ENCODE measurements at places on chromosomes 16 and 17.

GRCh38 chr17:12599186-12599920, 66.3 kb upstream of the MYOCD start:
- DNase-seq = no peak

DNA sequence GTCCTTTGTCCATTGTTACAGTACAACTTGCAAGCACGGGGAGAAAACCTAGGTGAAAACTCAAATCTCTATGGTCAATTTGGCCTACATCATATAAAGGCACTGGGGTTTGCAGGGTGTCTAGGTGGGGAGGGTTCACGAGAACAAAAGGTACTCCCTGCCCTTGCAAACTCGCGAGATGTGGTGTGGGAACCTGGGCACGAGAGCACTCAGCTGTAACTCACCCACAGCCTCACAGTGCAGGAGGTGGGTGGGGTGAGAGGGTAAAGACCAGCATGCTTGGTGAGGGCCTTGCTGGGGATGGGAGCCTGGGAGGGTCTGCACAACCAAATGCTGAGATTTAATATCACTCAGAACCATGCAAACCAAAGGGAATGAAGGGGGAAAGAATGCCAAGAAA, 18.4 kb upstream of the ZNF594 start:
- no peak for DNase-seq

DNA sequence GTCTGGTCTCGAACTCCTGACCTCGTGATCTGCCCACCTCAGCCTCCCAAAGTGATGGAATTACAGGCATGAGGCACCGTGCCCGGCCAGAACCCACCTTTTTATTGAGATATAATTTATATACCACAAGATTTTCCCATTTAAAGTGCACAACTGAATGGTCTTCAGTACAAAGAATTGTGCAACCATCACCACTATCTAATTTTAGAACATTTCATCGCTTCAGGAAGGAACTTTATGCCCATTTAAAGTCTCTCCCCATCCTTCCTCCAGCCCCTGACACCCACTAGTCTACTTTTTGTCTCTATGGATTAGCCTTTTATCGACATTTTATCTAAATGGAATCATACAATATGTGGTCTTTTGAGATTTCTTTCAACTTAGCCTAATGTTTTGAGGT, 25.4 kb upstream of the HELZ start:
- no peak for DNase-seq

GRCh38 chr16:9599415-9600120, 508.1 kb downstream of the HAPSTR1 start:
- peak; percentile 40 for DNase-seq

GRCh38 chr17:69048634-69049033, 12.1 kb downstream of the ABCA9 start:
- DNase-seq = no peak

DNA sequence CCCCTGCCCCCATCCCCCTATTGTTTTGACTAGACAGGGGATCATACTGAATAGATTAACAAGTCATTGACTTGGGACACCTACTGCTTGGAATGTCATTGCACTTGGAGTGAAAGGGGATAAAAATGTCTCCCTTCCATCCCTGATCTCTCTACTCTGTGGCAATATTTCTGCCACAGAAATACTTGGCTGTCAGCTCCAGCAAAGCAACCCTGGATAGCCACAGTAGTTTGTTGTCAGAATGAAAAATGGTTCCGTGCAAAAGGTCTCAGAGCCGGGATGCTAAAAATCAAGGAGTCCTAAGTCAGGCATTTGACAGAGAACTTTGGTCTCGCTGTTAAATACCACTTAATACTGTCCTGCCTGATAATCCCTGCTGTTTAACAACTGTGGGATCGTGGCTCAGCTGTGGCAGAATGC, 722.0 kb upstream of the SOX9 start:
- DNase-seq = no peak

DNA sequence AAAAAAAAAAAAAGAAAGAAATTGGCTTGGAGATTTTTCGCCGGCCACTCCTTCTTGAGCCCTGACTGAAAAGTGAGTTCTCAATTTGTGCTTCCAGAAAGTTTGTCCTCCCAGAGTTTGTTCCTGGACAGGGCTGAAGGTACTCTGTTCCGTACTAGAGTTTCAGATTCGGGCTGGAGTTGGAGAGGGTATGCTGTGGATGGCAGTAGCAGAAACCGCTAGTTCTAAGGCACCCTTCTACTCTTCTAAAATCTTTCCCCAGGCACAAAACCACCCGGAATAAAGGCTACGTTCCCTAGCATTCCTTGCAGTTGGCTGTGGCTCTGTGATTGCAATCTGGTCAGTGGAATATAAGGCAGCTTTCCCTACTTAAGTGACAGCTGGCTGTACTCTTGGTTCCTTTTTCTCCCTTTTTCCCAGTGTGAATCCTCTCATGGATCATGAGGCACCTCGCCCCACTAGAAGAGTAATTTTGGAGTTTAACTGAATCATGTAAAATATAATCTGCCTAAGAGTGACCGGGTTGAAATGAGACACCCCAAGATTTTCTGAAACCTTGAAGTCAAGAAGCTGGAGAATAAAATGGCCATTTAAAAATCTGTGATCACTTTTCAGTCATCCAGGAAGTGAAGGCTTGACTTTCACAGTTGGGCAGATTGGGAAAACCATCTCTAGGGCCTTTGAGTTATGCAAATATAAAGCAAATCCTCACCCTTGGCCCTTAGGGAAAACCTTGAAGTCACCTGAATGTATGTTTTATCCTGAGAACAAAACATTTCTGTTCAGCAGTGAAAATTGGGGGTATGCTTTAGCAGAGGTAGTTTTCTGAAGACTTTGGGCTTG, 901 bp upstream of the HEATR6 start:
- DNase-seq = peak; percentile 23

DNA sequence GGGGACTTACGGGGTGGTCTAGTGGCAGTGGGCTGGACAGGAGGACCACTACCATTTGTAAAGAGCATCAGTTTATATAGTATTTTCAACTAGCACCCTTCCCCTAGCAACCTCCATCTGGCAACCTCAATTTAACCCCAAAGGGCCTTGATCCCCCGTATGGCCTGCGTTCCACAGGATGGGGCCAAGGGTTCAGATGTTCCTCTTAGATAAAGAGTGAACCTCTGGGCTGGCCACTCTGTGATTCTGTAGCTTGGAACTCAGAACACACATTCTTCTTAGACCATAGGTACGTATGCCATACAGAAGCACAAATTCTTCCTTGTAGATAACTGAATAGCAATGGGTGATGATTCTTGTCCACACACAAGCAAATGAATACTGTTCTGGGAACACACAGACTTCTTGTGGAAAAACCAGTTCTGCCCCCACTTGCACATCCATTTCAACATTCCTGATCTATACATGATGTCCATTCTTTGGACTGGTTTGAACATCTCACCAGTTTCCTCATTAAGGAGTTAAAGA, 1.9 kb upstream of the GGA2 start:
- DNase-seq = no peak

- DNase-seq = no peak
Observed at GRCh38 chr16:23974223-23974622, 138.4 kb downstream of the PRKCB start.

DNA sequence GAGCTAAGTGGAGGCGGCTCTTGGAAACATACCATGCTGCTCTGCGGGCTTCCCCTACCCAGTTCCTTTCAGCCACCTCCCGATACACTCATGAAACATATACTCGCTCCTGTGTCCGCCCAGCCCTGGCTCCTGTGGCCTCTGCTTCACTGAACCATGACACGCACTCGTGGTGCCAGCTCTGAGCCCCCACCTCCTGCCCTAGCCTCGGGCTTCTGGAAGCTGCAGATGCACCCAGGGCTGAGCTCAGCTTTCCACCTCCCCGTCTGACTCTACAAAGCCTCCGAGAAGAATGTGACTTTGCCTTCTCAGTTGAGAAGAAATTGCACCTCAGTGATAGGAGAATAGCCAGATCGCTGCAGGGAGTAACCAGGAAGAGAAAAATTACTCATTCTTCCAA, 11.0 kb downstream of the CALB2 start:
- DNase-seq = no peak

DNA sequence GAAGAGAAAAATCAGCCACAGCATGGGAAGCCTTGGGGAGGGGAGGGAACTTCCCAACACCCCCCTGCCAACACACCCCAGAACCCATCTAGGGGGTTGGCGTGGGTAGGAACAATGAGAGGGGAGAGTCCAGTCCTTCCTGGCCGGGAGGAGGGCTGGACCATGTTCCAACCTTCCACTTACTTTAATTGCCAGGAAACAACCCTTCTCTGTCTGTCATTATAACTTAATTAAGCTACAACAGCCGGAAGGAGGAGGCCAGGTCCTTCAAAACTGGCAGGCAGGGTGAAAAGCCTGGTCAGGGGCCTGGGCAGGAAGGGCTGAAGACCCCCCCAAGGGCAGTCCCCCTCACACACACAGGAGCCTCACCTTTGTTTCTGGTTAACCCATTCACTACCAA, 447.0 kb downstream of the SOX9 start:
- DNase-seq = no peak

DNA sequence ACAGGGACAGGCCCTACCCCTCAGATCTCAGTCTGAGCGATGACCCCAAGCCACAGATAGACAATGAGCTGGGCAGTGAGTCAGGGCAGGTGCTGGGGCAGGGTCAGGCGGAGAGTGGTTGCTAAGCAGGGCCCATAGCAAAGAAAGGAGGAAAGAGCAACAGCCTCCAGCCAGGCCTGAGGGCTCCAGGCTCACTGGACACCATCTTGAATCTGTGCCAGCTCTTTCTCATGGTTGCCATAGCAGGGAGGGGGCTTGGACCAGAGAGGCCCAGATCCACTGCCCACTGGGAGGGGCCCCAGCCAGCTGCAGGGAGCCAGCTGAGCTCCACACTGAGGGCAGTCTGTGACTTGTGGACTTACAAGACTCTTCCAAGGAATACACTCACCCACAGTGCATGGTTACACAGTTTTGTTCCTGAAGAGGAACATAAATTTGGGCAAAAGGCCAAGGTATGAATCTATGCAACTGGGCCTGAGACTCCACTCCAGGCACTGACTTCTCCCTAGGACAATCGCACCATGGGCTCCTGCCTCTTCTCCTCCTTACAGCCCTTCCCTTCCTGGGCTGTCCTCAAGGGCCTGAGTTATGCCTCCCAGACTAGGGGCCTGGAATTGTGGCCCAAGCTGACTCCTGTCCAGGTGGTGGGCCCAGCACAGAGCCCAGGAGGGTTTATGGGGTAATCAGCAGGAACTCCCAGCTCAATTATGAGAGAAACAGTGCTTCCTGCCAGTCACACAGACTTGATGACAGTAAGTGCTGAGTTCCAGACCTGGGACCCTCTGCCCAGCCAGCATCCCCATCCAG, 59.9 kb downstream of the BEAN1 start:
- peak; percentile 76 for DNase-seq

DNA sequence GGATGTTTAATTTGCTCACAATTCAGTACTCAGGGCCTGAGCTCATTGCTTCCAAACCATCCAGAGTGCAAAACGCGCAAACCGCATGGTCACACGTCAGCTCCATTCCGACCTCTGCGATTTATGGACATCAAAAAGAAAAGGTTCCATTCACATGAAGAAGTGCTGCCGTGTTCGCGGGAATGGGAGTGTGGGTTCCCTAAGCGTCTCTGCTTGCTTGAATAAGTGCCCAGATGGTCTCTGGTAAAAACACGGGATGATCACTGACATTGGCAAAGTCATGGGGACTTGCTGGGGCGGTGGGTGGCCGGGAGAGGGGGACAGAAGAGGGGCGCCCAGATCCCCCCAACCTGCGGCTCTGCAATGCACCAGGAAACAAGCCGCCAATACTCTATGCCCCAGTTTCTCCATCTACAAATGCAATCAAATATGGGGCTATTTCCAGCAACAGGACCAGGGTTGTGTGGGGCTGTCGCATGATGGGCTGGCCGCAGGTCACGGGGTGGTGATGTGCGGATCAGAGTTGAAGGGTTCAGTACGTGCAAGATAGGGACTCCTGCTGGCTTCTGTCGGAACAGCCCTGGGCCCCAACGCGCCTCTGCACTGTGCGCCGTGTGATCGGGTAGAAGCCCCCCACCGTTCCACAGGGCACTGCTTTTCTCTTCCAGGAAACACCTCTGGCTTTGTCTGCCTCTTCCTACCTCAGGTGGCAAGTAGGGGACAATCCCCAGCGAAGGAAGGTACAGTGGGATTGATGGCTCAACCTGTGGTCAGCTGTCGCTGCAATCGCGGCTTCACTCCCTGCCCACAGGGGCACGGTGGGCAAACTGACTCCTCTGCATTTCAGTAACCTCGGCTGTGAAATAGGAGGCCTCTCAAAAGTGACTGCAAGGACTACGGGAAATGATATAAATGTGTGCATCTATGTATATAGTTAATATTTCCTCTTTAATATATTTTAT, 11.2 kb downstream of the FOXF1 start:
- DNase-seq = no peak

GRCh38 chr16:86498155-86498670, 12.1 kb upstream of the FOXF1 start:
- no peak for DNase-seq

DNA sequence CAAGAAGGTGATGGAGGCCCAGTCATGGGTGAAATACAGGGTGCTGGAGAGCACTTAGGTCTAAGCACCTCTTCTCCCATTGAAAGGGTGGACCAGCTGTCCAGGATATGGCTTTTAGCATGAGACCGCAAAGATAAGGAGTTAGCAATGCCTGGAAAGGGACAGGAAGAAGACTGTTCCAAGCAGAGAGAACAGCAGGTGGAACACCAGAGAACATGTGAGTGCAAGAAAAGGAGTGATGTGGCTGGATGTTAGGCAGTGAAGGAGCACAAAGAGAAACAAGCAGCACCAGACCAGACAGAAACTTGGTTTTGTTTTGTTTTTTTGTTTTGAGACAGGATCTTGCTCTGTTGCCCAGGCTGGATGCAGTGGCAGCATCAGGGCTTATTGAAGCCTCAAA, 45.4 kb upstream of the CCL1 start:
- no peak for DNase-seq

GRCh38 chr16:19737306-19738038, 19.4 kb downstream of the IQCK start:
- DNase-seq = no peak

DNA sequence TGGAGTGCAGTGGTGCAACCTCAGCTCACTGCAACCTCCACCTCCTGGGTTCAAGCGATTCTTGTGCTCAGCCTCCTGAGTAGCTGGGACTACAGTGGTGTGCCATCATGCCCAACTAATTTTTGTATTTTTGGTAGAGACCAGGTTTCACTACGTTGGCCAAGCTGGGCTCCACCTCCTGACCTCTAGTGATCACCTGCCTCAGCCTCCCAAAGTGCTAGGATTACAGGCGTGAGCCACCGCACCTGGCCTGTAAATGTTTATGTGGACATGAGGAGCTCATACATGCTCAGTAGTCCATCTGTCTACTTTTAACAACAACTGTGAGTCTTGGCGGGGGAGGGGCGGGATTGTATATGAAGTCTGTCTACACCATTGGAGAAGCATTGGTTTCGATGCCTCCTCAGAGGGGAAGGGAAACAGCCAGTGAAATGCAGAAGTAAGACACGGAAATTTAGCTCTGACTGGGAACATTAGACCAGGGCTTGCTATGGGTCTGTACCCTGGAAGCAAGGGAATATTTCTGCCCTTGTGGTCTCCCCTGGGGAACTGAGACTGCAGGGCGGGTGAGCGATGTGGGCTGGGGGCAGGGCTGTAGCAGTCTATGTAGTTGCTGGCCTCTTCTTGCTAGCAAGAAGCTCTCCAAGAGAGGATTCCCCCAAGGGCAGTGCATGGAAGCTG, 9.3 kb downstream of the NUBP1 start:
- DNase-seq = no peak
